ENCODE measurements at places on chromosomes 12 and 14. TPM values are rescaled to one million over a fixed set of nuclear protein-coding genes. Genes with fewer than 3 reads are reported as not detected.

KRT6C gene
- total RNA-seq: not detected

ITPK1 gene
- 20.6 TPM for total RNA-seq

SPIC gene
- total RNA-seq: not detected

CLEC4C gene
- total RNA-seq: not detected

NPFF gene
- total RNA-seq: not detected

ASIC1 gene
- total RNA-seq: 2.8 TPM

SPRYD3 gene
- total RNA-seq: 21.0 TPM

GALNT4 gene
- 6.3 TPM for total RNA-seq

TAS2R19 gene
- total RNA-seq: 1.2 TPM

CEBPE gene
- total RNA-seq: not detected

Data from CD4-positive, alpha-beta T cell (primary cell).